NCI-H2171 treated with DMSO at 0.1 percent for 48 hours (cell line): ENCODE measurements at places on chromosomes 12 and 14.

DNA sequence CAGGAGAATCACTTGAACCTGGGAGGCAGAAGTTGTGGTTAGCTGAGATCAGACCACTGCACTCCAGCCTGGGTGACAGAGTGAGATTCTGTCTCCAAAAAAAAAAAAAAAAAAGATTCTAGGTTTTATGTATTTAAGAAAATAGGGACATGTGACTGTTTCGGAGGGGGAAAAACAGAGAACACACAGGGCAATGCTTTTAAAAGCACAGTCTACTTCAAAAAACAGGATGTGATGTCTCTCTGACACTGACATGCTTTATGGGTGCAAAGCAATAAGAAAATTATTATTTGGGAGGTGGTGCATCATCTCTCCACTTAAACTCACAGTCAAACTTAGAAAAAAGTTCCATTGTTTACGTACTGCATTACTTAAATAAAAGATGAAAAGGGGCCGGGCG lies 28.7 kb downstream of the CLIP1 start:
- no peak for DNase-seq

DNA sequence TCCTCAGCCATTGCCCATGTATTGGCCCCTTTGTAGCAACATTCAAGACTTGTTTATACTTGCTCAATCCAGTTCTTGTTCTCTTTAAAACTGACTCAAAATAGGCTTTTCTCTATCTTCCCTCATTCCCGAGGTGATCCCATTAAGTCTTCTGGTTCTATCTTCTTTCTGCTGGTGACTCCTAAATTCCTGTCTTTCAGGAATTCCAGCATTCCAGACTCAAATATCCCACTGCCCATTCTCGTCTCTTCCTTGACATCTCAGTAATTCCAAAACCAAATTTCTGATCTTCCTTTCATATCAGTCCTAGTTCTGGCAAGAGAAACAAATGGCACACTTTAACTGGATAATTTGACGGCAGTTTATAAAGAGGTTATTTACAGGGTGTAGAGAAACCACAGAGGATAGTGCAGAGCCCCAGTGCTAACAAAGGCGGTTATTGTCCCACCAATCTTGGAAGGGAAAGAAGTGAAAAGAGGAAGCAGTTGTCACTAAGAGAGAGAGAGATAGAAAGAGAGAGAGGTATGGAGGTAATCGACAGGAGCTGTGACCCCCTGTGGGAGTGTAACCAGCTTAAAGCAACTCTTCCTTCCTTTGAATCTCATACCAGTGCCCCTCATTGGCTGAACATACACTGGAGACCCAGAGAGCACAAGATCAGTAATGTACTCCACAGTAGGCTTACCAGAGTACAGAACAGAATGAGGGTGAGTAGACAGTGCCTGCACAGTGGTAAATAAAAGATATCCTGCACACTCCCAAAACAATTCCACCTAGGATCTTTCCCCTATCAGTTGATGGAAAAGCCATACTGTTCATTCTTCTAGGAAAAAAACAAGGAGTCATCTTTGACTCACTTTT lies 177.6 kb upstream of the LMNTD1 start:
- DNase-seq = no peak

DNA sequence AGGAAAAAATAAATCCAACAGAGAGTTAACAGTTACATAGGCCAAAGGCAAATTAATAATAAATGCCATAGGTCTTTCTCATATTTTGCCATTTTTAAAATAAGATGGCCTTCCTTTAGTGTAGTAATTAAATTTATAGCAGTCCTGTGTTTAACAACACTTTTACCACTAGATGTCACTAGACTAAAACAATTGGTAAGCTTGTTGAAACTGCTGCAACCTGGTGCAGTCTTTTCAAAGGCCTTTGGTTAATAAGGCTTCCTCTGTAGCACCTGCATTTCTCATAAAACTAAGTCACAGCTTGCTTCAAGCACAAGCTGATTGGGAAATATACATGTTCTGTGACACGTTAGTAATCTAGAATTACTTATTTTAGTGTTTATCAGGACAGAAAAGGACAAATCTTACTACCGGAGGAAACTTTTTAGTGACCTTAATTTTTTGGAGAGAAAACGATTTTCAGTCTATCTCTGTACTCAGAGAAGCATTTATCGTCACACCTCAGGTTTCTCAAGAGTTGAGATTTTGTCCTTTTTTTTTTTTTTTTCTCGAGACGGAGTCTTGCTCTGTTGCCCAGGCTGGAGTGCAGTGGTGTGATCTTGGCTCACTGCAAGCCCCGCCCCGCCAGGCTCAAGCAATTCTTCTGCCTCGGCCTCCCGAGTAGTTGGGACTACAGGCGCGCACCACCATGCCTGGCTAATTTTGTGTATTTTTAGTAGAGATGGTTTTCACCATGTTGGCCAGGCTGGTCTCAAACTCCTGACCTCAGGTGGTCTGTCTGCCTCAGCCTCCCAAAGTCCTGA lies 20.0 kb downstream of the BORCS5 start:
- peak; percentile 62 for DNase-seq

DNA sequence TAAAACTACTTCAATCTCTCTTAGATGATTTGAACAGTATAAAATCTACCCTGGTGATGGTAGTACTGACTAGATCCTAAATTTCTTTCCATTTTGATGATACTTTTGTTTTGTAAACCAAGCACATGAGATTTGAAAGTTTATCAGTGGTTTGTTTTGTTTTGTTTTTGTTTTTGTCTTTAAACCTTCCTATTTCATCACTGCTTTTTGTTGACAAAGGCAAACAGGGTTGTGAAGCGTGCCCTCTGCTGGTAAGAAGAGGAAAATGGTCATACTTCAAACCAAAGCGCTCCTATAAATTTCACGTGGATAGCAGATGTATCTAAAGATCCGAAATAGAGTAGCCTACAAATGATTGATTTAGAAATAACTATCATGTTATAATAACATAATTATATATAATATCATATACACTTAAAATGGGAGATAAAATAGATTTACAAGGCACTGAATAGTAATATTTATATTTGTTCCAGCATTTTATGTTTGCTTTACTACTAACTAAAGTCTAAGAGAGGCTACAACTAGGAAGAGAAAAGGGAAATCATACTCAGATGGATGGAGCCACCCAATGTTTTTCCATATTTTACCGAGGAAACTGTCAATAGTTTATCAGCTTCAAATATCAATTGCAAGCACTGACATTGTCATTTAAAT lies 254.0 kb upstream of the USP15 start:
- DNase-seq = peak; percentile 37

- no peak for DNase-seq
These were observed 300.7 kb downstream of the ERC1 start for GRCh38 chr12:1291601-1292332.

GRCh38 chr14:74638966-74639365 lies 26.9 kb upstream of the LTBP2 start:
- peak; percentile 65 for DNase-seq
